ENCODE measurements at places on chromosomes 5 and 9. TPM values are rescaled to one million over a fixed set of nuclear protein-coding genes. Genes with fewer than 3 reads are reported as not detected.

MARVELD2 gene
- 1.6 TPM for total RNA-seq

DMRT3 gene
- total RNA-seq = not detected

DNA sequence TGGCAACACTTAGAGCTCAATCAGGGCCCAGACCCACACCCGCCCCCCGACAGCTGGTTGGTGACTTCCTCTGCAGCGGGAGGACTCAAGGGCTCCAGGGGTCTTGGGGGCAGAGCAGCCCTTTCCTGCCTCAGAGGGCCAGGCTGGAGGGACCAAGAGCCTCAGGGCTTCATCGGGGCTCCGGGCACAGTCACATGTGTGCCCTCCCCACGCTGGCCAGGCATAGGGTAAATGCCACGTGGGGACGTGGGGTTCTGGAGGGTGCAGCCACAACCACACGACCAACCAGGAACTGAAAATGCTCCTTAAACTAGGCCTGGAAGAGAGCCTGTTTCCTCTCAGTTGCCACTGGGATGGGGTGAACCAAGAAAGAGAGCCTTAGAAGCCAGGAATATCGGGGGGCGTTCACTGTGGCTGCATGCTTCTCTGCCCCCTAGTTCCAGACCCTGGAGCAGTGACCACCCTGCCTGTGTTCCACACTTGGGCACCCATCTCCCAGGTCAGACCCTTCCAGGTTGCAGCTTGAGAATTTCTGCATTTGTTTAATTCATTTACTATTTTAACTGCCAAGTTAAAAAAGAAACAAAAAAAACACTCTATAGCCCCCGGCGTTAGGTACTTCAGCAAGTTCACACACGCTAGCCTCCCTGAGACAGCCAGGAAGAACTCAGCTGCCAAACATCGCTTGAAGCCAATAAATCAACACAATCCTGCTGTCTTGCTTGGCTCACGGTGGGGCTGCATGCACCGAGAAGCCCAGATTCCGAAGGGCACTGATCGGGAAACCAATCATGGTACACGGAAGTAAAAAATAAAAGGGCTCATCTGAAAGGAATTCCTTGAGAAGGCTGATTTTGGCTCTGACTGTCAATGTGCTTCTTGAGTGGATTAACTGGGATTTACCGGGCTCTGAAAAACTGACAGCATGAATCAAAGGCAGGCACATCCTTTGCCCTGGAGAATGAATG, 56.1 kb upstream of the PHYKPL start:
- no peaks in the 10 kb centered on the region for H3K4me1 ChIP-seq
- H3K4me3 ChIP-seq = no peak overlapping the region
- H3K27me3 ChIP-seq = no peaks in the 10 kb centered on the region
- H3K27ac ChIP-seq = no peak overlapping the region
- DNase-seq = no peak
- H3K36me3 ChIP-seq = no peaks in the 10 kb centered on the region

GRCh38 chr5:170562166-170562874, 58.5 kb downstream of the KCNIP1 start:
- H3K27ac ChIP-seq = no peak overlapping the region
- no peaks in the 10 kb centered on the region for H3K4me1 ChIP-seq
- no peak for DNase-seq
- no peaks in the 10 kb centered on the region for H3K27me3 ChIP-seq
- H3K36me3 ChIP-seq = no peaks in the 10 kb centered on the region

TXNDC8 gene
- total RNA-seq = not detected

GRCh38 chr9:90801241-90801972, at the start of gene SYK:
SYK (plus strand) TSS chr9:90801819; CDS start chr9:90843899, 42,080 bp downstream.
- H3K4me1 ChIP-seq = no peaks in the 10 kb centered on the region
- H3K36me3 ChIP-seq = no peaks in the 10 kb centered on the region
- peak within 1 kb of the TSS; percentile 30 for H3K4me3 ChIP-seq
- DNase-seq = no peak
- peak within 1 kb of the TSS; percentile 56 for H3K27ac ChIP-seq

BAAT gene
- 0.20 TPM for total RNA-seq

DNA sequence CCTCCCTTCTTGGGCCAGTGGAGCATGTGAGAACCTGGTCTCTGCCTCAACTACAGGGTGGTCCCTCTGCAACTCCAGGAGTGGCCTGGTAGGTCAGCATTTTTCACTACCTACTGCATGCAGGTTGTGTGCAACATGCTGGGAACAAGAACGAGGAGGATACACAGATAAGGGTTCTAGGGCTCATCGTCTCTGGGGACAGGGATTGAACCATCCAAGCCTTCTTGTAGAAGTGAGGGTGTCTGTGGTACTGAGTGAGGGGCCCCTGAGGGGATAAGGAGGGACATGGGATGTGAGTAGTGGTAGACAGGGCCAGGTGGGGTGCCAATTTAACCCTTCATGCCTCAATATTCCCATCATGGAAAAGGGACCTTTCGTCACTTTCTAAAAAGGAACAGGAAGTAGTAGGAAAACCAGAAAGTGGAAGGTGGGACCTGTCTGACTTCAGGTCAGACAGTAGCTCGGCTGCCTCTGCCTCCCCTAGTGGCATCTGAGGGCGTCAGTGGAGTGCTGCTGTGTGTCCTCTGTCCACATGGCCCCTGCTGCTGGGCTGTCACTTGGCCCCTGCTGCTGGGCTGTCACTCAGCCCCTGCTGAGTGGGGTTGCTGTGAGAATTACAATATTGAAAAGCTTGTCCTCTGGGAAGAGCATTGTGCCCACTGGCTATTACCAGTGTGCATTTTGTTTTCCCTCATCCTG, 48.6 kb upstream of the RNU6ATAC start:
- H3K27me3 ChIP-seq = no peaks in the 10 kb centered on the region
- no peaks in the 10 kb centered on the region for H3K36me3 ChIP-seq
- H3K4me3 ChIP-seq = no peak overlapping the region
- no peak overlapping the region for H3K27ac ChIP-seq
- H3K4me1 ChIP-seq = no peaks in the 10 kb centered on the region

- DNase-seq = no peak
- H3K36me3 ChIP-seq = no peaks in the 10 kb centered on the region
- H3K4me1 ChIP-seq = peaks cover 65% of the 10 kb centered on the region
These were observed 29.8 kb downstream of the PIK3R1 start for GRCh38 chr5:68245319-68245718.

DNA sequence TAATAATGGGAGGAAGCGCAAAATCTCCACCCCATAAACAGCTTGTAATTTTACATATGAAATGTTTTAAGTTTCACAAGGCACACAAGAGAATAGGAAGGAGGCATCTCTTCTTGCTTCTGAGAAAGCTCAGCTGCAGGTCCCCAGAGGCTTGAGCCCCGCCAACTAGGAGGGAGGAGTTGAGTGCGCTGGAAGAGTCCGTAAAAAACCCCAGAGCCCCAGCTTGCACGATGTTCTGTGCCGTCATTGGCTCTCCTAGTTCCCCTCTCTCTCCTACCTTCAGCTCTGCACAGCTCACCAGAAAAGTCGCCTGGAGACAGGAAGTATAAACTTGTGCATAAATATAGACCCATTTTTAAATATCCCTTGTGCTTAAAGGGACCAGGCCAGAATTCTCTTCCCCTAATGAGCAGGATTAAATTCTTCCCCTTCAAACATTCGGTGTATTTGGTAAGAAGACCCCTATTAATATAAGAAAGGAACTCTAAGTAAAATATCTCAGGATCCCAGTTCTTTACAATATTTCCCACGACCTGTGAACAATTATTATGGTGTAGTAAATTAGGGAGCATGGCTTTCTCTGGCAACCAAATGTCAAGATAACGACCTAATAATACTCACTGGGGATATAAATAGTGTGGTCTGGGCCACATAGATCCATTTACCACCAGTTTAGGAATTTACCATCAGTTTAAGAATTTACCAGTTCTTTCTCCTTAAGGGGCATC, 13.7 kb downstream of the GLRX start:
- no peaks in the 10 kb centered on the region for H3K27me3 ChIP-seq
- peaks cover 4% of the 10 kb centered on the region for H3K36me3 ChIP-seq
- peak overlapping the region; percentile 80 for H3K27ac ChIP-seq

Measured in right atrium auricular region (tissue), 2 donors.